ENCODE measurements at places on chromosomes 12 and 14. TPM values are rescaled to one million over a fixed set of nuclear protein-coding genes. Genes with fewer than 3 reads are reported as not detected.

Gene ERBB3
- total RNA-seq, result not detected

Gene LHX5
- total RNA-seq, result not detected

Gene SMIM41
- total RNA-seq, result not detected

Gene COQ5
- 34.0 TPM for total RNA-seq

Gene LMNTD1
- 0.07 TPM for total RNA-seq

Gene SLCO1B1
- not detected for total RNA-seq

Gene GPRC5A
- 57.3 TPM for total RNA-seq

Gene CCDC197
- not detected for total RNA-seq

Gene SOCS2
- 150 TPM for total RNA-seq

Gene CELA1
- total RNA-seq, result not detected

Gene CACNA2D4
- not detected for total RNA-seq

Gene NXPH4
- not detected for total RNA-seq

Gene OTOGL
- 0.10 TPM for total RNA-seq

Gene OR4K13
- not detected for total RNA-seq

Gene PMCH
- total RNA-seq, result not detected

Gene EPYC
- total RNA-seq, result not detected

Gene SMOC1
- 0.27 TPM for total RNA-seq

Gene RHNO1
- total RNA-seq, result 48.8 TPM

Gene BCL2L14
- total RNA-seq, result not detected

Gene MARS1
- total RNA-seq, result 101 TPM

Gene AMDHD1
- total RNA-seq, result not detected

Gene FGF6
- total RNA-seq, result not detected

Gene MBD6
- 5.1 TPM for total RNA-seq

Gene MSI1
- total RNA-seq, result not detected

Gene APOLD1
- 53.7 TPM for total RNA-seq

Gene DAO
- total RNA-seq, result not detected

Gene DBX2
- not detected for total RNA-seq
